Aorta (tissue), 5 donors: ENCODE measurements at places on chromosomes 4 and X.

- no peak for DNase-seq
Observed at GRCh38 chrX:627510-627981, 3.0 kb upstream of the SHOX start.

GRCh38 chr4:19005211-19005610 lies 983.7 kb upstream of the LCORL start:
- DNase-seq: no peak

DNA sequence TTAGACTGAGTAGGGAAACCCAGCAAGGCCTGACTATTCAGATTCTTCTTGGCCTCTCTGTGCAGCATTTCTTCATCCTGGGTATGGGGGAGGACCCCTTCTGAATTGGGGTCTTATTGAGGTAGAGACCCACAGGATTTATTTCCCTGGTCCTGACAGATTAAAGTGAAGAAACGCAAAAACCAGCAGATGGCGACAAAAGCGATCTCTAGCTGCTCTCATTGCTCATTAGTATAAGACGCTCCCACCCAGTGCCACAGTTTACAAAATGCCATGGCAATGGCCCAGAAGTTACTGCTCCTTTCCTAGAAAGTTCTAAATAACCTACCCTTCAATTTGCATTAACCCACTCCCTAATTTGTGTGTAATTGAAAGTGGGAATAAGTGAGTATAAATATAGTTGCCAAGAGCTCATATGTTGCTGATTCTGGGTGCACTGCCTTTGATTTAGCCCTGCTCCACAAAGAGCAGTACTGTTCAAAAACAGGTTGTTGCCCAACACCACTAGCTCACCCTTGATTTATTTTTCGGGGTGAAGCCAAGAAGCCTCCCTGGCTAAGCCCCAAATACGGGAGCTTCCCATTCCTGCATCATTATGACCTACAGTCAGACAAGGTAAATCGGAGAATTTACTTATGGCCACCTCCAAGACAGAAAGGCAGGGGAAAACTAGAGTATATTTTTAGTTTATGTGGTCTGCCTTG lies 3.7 kb upstream of the BEX4 start:
- no peak for DNase-seq

DNA sequence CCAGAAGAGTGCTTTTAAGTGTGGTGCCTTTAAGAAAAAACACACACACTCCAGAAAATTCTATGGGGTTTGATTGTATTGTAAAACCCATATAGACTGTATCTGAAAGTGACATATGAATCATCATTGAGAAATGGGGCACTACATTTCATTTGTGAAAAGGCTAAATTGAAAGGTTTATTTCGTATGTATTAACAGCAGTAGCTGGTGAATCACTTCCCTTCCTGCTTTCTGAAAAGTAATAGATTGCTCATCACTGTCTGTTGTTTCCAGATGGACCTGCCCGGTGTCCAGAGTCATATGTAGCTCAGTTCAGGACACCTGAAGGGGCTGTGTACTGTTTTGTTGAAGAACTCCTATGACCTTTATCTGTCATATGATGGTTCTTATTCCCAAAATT lies 28.1 kb upstream of the HPRT1 start:
- DNase-seq: no peak

DNA sequence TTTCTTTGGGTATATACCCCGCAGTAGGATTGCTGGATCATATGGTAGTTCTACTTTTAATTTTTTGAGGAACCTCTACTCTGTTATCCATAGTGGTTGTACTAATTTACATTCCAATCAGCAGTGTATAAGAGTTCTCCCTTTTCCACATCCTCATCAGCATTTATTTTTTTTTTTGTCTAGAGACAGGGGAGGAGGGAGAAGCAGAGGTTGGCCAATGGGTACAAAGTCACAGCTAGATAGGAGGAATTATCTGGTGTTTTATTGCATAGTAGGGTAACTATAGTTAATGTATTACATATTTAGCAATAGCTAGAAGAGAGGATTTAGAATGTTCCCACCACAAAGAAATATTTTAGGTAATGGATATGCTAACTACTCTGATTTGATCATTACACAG lies 107.4 kb downstream of the TSPAN7 start:
- no peak for DNase-seq

GRCh38 chr4:164955107-164955805 lies 22.2 kb downstream of the TRIM61 start:
- DNase-seq: no peak

DNA sequence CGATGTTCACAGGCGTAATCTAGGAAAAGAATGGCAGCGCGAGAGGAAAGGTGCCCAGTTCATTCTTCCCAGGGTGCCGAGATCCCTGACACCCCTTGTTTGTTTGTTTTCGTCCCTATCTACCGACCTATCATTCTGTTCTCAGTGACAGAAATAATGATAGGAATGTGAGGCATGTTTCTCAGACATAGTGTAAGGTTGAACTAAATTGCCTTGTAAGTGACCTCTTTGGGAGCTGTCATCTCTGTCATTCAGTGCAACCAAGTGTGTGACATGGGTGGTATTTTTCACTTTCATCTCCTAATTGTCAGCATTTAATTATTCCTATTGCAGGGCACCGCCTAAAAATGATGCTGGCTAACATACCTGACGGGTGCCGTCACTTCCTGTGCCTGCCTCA lies 24.4 kb downstream of the CLDN22 start:
- no peak for DNase-seq

DNA sequence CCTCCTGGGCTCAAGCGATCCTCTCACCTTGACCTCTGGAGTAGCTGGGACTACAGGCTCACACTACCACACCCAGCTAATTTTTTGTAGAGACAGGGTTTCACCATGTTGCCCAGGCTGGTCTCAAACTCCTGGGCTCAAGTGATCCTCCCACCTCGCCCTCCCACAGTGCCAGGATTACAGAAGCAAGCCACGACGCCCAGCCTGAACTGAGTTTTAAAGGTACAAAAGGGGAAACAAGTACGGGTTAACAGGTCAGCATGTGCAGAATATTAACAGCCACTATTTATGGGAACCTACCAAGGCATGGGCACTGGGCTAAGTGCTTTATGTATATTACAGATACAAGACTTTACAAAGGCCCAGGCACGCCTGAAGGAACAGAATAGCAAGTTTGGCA lies 164.3 kb upstream of the GPC4 start:
- no peak for DNase-seq
